Trophoblast cell (in vitro differentiated cells and primary cell): ENCODE measurements at places on chromosomes 5 and 9.

DNA sequence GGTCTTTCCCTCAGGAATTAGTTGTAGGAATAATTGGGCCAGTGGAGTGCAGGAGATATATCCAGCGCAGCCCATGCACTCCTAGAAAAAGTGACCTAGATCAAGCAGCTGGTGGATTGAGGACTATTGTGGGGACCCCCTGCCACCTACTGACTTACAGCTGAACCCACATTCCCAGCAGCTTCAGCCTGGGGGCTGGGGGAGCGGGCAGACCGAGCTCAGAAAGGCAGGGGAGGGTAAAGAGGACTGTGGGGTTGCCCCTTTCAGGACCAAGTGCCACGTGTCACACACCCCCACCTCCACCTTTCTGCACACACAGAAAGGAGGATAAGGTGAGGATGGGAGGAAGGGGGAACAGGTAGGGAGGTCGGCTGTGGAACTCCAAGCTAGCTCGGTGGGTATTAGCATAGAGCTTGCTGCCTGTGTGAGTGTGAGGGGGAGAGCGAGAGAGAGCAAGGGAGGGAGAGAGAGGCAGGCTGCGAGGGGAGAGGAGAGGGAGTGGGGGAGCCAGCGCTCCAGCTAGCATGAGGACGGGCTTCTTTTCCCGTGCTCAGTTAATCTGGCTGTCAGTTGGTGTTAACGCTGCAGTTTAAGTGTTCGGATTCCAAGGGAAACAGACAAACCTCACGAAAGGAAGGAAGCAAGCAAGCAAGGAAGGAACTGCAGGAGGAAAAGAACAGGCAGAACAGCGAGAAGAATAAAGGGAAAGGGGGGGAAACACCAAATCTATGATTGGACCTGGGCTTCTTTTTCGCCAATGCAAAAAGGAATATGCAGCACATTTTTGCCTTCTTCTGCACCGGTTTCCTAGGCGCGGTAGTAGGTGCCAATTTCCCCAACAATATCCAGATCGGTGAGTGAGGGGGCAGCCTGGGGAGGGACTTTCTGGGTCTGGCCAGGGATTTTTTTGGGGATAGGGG is at the start of gene GRIA1:
GRIA1 (plus strand) TSS at position 553 of the 920 bp plus-strand sequence.
- DNase-seq: no peak

DNA sequence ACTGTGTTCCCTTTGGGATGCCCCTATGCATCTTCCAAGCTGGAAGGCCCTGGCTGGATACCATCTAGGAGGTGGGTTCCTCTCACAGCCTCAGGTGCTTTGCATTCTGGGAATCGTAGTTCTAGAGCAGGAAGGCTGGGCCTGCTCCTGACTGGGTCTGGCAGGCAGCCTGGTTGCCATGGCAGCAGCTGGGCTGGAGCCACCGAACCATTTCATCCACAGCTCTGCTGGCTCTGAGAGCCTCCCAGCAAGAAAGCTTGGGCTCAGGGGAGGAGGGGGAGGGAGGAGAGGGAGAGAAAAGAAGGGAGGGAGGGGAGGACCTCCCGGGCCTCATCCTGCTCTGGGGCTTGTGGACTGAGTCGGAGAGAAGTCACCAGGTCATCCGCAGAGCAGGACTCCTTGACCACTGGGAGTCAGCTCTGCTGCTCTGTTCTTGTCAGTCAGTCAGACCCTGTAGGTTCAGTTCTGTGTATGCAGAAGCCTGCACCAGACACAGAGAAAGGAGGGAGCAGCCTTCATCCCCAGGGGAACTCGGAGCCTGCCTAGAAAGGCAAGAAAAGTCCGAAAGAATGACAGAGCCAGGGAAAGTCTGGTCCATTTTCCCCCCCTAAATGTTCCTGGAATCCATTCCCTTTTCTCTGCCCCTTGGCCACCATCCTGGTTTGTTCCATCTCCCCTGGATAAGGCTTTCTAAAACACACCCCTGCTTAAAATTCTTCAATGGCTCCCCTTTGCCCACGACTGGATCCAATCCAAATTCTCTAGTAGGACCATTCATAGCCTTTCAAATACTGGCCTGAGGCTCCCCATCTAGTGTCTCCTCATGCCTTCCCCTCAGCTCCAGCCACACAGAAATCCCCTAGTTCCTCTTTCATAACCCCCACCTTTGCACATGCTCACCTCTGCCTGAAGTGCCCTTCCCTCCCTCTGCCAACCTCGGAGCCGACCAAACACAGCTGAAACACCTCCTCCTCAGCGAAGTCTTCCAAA is 65.4 kb upstream of the ARAP3 start:
- DNase-seq: no peak

DNA sequence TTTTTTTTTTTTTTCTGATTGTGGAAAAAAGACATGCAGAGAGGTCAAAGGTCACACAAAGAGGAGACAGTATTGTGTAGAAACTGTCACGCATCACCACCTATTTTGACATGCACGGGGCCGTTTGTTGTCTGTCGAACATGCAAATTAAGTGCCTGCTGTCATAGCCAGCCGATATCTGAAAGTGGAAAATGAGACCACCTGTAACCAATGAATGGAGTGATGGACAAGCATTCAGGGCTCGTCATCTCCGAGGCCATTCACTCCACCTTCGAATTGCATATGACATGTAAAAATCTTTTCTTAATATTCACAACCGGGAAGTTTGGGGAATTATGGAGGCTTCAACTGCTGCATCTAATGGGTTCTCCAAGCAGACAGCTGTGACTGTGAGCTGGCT is 512.2 kb upstream of the ADAMTS16 start:
- DNase-seq: no peak

- DNase-seq: no peak
These were observed 65.2 kb downstream of the RASGEF1C start for GRCh38 chr5:180143656-180144364.

- DNase-seq: no peak
These were observed 497.0 kb upstream of the TUSC1 start for GRCh38 chr9:26175264-26175663.

GRCh38 chr5:133977161-133977787 is 8.8 kb upstream of the C5orf15 start:
- no peak for DNase-seq

- DNase-seq: no peak
These were observed 53.2 kb downstream of the NDST1 start for GRCh38 chr5:150561192-150561512.
